ENCODE measurements at places on chromosomes 4 and X. TPM values are rescaled to one million over a fixed set of nuclear protein-coding genes. Genes with fewer than 3 reads are reported as not detected.

GRCh38 chrX:133542476-133542875 lies 127.2 kb upstream of the GPC4 start:
- H3K4me3 ChIP-seq, result no peak overlapping the region
- no peaks in the 10 kb centered on the region for H3K27me3 ChIP-seq

DNA sequence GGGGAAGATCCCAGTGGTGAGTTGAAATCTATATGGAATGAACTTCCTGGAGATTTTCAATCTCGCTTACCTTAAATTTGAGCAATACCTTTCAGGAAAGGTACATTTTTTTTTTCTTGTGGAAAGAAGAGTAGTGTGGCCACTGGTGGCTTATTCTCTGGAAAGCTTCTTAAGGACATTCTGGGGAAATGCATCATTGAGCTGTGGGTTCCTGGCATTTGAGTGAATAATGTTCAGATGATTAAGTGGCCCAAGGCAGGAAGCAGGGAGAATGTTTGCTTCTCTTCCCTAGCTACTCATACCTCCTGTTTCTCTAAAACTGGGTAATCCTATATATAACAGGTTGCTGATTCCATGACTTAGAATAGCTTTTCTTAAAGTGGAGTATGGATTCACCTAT lies 31.8 kb downstream of the STAG2 start:
- H3K4me3 ChIP-seq, result no peak overlapping the region
- no peaks in the 10 kb centered on the region for H3K27me3 ChIP-seq
- peaks cover 44% of the 10 kb centered on the region for H3K4me1 ChIP-seq
- DNase-seq, result no peak
- peaks cover 23% of the 10 kb centered on the region for H3K36me3 ChIP-seq
- no peak overlapping the region for H3K27ac ChIP-seq

DNA sequence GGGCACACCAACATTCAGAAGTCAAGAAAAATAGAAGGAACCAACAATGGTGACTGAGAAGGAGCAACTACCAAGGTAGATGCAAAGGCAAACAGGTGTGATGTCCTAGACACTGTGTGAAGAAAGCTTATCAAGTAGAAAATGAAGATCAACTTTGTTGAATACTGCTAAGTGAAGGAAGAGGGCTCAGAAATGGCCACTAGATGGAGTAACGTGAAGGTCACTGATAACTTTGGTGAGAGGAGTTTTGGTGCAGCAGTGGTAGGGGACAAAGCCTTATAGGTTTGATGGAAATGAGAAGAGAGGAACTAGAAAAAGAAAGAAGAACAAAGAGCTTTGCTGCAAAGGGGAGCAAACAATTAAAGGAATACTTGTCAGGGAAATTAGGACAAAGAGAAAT lies 23.5 kb downstream of the OTC start:
- no peak overlapping the region for H3K27ac ChIP-seq
- H3K36me3 ChIP-seq, result no peaks in the 10 kb centered on the region
- no peaks in the 10 kb centered on the region for H3K4me1 ChIP-seq
- H3K27me3 ChIP-seq, result peaks cover 14% of the 10 kb centered on the region
- DNase-seq, result no peak

Gene FGFBP1
- total RNA-seq, result not detected

Gene PITX2
- total RNA-seq, result not detected

DNA sequence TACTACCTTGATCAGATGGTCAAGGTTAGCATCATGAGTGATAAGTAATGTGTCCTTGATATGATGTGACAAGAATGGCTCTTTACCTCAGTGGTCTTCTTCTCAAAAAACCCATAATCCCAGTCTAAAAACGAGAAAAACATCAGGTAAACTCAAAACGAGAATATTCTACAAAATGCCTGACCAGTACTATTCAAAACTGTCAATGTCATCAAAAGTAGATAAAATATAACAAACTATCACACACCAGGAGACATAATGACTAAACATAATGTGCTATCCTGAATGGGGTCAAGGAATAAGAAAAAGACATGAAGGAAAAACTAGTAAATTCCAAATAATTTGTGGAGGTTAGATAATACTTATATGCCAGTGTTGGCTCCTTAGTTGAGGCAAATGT lies 85.2 kb upstream of the PDHA2 start:
- H3K4me1 ChIP-seq, result peaks cover 4% of the 10 kb centered on the region
- no peak for DNase-seq
- H3K27me3 ChIP-seq, result peaks cover 12% of the 10 kb centered on the region
- H3K36me3 ChIP-seq, result no peaks in the 10 kb centered on the region

- peaks cover 28% of the 10 kb centered on the region for H3K36me3 ChIP-seq
- peaks cover 41% of the 10 kb centered on the region for H3K4me1 ChIP-seq
- DNase-seq, result no peak
- H3K27ac ChIP-seq, result peak overlapping the region; percentile 89
Observed at GRCh38 chr4:143558286-143558685, 44.8 kb downstream of the SMARCA5 start.

Gene USP51
- 2.0 TPM for total RNA-seq

GRCh38 chrX:136666088-136666487 lies 18.1 kb downstream of the CD40LG start:
- peaks cover 31% of the 10 kb centered on the region for H3K4me1 ChIP-seq
- no peak for DNase-seq

Gene FRMPD4
- not detected for total RNA-seq

GRCh38 chrX:19243431-19243830 lies 100.3 kb upstream of the PDHA1 start:
- no peak for DNase-seq
- no peaks in the 10 kb centered on the region for H3K36me3 ChIP-seq
- peaks cover 9% of the 10 kb centered on the region for H3K27me3 ChIP-seq
- no peak overlapping the region for H3K27ac ChIP-seq
- no peak overlapping the region for H3K4me3 ChIP-seq
- H3K4me1 ChIP-seq, result no peaks in the 10 kb centered on the region

- no peaks in the 10 kb centered on the region for H3K36me3 ChIP-seq
- DNase-seq, result no peak
- no peak overlapping the region for H3K27ac ChIP-seq
- H3K4me3 ChIP-seq, result no peak overlapping the region
Observed at GRCh38 chrX:5771441-5771840, 457.2 kb downstream of the NLGN4X start.

- H3K4me3 ChIP-seq, result no peak overlapping the region
- H3K27me3 ChIP-seq, result peaks cover 30% of the 10 kb centered on the region
- no peak for DNase-seq
- no peaks in the 10 kb centered on the region for H3K36me3 ChIP-seq
- H3K4me1 ChIP-seq, result no peaks in the 10 kb centered on the region
Observed at GRCh38 chr4:154305616-154306015, 186.0 kb downstream of the DCHS2 start.

DNA sequence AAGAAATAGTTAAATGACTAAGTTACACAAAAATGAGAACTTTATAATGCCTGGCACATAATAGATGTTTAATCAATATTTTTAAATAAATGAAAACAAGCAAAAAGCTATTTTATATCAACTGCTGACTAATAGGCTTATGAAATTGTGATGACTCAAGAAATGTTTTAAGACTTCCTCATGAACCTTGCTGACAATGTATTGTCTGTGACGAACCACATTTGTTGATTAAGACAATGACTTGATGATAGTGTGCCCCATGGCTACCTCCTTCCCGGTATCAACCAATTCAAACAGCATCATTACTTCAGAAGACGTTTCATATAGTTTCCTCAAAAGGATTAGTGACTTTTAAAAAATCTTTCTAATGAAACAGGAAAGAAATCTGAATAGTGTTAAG lies 7.9 kb downstream of the CXCL6 start:
- DNase-seq, result no peak
- H3K4me3 ChIP-seq, result no peak overlapping the region
- H3K36me3 ChIP-seq, result no peaks in the 10 kb centered on the region
- peaks cover 11% of the 10 kb centered on the region for H3K27me3 ChIP-seq
- no peak overlapping the region for H3K27ac ChIP-seq

GRCh38 chrX:17547658-17548057 lies 172.7 kb downstream of the NHS start:
- H3K4me3 ChIP-seq, result no peak overlapping the region
- no peaks in the 10 kb centered on the region for H3K27me3 ChIP-seq
- H3K27ac ChIP-seq, result no peak overlapping the region
- H3K4me1 ChIP-seq, result peaks cover 34% of the 10 kb centered on the region

GRCh38 chrX:47456080-47456479 lies 26.9 kb downstream of the ZNF41 start:
- no peak overlapping the region for H3K4me3 ChIP-seq
- no peak overlapping the region for H3K27ac ChIP-seq
- peaks cover 2% of the 10 kb centered on the region for H3K4me1 ChIP-seq
- H3K27me3 ChIP-seq, result no peaks in the 10 kb centered on the region
- no peak for DNase-seq

- peak overlapping the region; percentile 96 for H3K27ac ChIP-seq
- DNase-seq, result peak; percentile 16
Observed at GRCh38 chr4:143514497-143514896, 995 bp downstream of the SMARCA5 start.

Gene CXorf51B
- total RNA-seq, result not detected

Gene NRK
- total RNA-seq, result not detected

GRCh38 chr4:118557298-118557851 lies 127.8 kb upstream of the METTL14 start:
- H3K4me3 ChIP-seq, result no peak overlapping the region
- peaks cover 2% of the 10 kb centered on the region for H3K27me3 ChIP-seq
- H3K36me3 ChIP-seq, result no peaks in the 10 kb centered on the region
- peaks cover 3% of the 10 kb centered on the region for H3K4me1 ChIP-seq

- no peak overlapping the region for H3K27ac ChIP-seq
- peak overlapping the region; percentile 53 for H3K4me3 ChIP-seq
- no peaks in the 10 kb centered on the region for H3K36me3 ChIP-seq
- H3K27me3 ChIP-seq, result peaks cover 54% of the 10 kb centered on the region
- peaks cover 24% of the 10 kb centered on the region for H3K4me1 ChIP-seq
Observed at GRCh38 chr4:54090804-54091623, 8.9 kb upstream of the GSX2 start.

DNA sequence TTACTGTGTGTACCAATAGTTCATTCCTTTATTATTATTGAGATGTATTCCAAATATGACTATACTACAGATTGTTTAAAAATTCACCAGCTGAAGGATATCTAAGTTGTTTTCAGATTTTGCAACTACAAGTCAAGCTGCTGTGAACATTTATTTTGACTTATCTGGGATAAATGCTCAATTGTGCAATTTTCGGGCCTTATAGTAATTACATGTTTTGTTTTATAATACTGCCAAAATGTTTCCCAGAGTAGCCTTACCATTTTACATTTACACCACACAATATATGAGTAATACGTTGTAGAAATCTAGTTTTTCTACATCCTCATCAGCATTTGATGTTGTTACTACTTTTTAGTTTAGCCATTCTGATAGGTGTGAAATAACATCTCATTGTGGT lies 179.6 kb downstream of the ANTXR2 start:
- peaks cover 16% of the 10 kb centered on the region for H3K27me3 ChIP-seq
- H3K4me3 ChIP-seq, result no peak overlapping the region
- no peaks in the 10 kb centered on the region for H3K36me3 ChIP-seq
- H3K4me1 ChIP-seq, result no peaks in the 10 kb centered on the region

DNA sequence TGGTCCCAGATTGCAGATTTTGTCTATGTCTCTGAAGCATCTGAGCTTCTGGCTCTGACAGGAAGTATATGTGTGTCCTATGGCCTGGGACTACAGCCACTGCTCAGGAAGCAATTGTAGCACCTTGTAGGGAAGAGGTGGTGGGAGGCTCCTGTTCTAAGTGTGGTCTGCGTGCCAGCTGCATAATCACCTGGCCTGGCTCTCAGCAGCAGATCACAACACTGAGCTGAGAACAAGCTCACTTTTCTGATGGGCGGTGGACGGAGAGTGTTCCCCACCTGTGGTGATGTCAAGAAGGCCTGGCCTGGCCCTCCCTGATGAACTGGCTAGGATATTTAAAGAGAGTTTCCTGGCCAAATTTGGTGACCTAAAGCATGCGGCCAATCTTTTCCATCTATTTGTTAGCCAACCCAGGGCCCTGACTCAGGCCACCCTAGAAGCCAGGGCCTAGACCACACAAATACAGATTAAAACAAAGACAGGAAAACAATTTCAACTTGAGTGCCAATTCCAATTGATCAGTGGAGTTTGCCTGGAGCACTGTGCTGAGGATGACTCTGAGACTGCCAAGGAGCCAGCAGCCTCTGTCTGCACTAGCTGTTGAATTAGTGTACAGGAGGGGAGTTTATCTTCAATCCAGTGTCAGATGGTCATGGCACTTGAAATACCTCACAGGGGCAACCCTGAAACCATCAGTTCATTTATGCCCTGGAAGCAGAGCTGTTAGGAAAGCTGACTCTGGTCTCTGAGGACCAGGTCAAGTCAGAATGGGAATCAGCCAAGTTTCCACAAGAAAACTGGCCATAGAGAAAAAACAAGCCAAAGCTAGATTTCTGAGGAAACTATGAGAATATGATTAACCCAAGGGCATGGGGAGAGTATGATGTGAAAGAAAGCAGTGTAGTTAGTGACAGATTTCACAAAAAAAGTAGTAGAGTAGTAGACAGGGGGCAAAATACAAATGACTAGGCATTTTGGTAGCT lies 47.4 kb downstream of the PRDM5 start:
- H3K27me3 ChIP-seq, result no peaks in the 10 kb centered on the region
- no peak overlapping the region for H3K4me3 ChIP-seq
- H3K36me3 ChIP-seq, result peaks cover 1% of the 10 kb centered on the region

DNA sequence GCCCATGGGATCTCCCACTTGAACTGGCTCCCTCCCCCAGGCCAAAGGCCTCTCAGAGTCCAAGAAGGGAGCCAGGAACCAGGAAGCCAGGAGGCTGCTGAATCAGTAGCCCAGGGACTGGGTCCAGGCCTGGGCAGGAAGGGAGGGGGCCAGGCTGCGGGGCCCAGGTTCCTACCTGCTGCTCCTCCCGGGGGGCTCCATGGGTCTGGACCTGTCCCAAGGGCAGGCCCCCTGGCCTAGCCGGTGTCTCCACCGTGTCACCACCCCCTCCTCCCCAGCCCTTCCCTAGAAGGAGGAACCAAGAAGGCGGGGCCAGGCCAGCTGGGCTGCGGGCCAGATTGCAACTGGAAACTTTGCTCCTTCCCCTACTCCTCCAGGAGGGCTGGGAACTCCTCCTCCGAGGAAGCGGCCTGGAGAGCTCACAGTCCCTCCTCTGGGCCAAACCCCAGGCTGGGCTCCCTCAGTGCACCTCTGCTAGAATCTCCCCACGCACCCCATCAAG lies at the start of gene IQSEC2:
Gene IQSEC2, minus strand, starts transcription at position 264 of the 502 bp plus-strand sequence.
- H3K4me1 ChIP-seq, result peaks cover 13% of the 10 kb centered on the region
- no peak within 1 kb of the TSS for H3K4me3 ChIP-seq
- H3K27me3 ChIP-seq, result peaks cover 3% of the 10 kb centered on the region
- DNase-seq, result no peak
- H3K27ac ChIP-seq, result no peak within 1 kb of the TSS
- no peaks in the 10 kb centered on the region for H3K36me3 ChIP-seq

- no peaks in the 10 kb centered on the region for H3K4me1 ChIP-seq
- H3K27me3 ChIP-seq, result peaks cover 3% of the 10 kb centered on the region
- DNase-seq, result no peak
- no peak overlapping the region for H3K4me3 ChIP-seq
- H3K27ac ChIP-seq, result no peak overlapping the region
Observed at GRCh38 chrX:71938371-71938770, 27.7 kb downstream of the NHSL2 start.

GRCh38 chr4:46329118-46329976 lies 60.6 kb downstream of the GABRA2 start:
- H3K4me3 ChIP-seq, result no peak overlapping the region
- H3K4me1 ChIP-seq, result no peaks in the 10 kb centered on the region
- H3K27me3 ChIP-seq, result no peaks in the 10 kb centered on the region
- no peak for DNase-seq
- H3K36me3 ChIP-seq, result no peaks in the 10 kb centered on the region

- no peak overlapping the region for H3K27ac ChIP-seq
- H3K4me1 ChIP-seq, result peaks cover under 1% of the 10 kb centered on the region
- DNase-seq, result no peak
- H3K36me3 ChIP-seq, result peaks cover 11% of the 10 kb centered on the region
Observed at GRCh38 chrX:41629539-41629938, 59.2 kb upstream of the GPR34 start.

- H3K36me3 ChIP-seq, result no peaks in the 10 kb centered on the region
- no peaks in the 10 kb centered on the region for H3K4me1 ChIP-seq
- H3K4me3 ChIP-seq, result no peak overlapping the region
- H3K27me3 ChIP-seq, result no peaks in the 10 kb centered on the region
Observed at GRCh38 chr4:52251864-52252263, 200.8 kb downstream of the SPATA18 start.

Measured in activated naive CD8-positive, alpha-beta T cell treated with anti-CD3 and anti-CD28 coated beads for 36 hours (primary cell).